ENCODE measurements at places on chromosomes 12 and 14.

DNA sequence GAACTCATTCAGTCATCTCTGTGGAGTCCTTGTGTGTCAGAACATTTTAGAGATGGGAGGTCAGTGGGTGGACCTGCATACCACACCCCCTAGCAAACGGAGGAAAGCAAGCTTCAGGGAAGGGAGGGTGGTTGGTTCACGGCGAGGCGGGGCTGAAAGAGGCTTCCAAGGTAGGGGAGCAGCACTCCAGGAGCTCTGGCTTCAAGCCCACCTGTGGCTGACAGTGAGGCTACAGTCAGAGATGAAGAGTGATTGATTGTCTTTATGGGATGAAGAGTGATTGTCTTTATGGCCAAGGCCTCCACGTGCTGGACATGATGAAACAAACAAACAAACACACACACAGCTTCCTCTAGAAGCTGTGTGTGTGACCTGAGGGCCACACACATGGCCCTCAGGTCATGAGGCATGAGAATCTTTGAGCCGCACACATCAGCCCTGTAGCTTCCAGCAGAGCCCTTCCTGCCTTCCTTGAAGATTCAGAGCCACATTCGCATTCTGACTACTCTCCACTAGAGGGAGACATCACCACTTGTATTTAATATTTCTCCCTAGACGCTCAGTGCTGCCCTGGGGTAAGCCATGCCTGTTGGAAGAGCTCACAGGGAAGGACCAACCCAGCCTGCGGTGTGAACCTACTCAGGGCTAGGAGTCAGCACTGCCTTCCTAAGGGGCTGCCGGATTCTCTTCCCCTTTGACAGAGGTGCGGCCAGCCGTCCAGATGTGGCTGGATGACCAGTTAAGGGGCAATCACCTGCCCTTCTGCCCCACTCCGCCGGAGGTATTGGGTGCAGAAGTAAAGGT, 54.4 kb upstream of the KCNA1 start:
- peak; percentile 57 for DNase-seq

DNA sequence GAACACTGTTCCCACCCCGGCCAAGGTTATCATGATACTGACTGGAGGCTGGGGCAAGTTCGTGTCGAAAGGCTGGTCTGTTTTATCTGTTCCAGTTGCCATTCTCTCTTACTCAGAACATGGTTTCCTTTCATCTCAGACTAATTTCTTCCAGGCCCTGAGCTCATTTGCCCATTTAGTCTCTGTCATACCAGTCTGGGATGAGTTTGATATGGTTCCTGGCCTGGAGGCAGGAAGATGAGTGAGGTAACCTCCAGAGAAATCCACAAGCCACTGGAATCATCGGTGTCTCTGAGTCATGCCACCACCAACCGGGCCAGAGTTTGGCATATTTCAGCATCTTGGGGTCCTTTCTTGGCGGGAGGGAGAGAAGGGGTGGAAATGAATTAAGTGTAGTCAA, 114.7 kb downstream of the NTF3 start:
- DNase-seq, result no peak

- no peak for DNase-seq
Observed at GRCh38 chr12:116731801-116732200, 6.1 kb downstream of the SPRING1 start.

GRCh38 chr14:41521891-41522290, 84.8 kb upstream of the LRFN5 start:
- DNase-seq, result no peak

DNA sequence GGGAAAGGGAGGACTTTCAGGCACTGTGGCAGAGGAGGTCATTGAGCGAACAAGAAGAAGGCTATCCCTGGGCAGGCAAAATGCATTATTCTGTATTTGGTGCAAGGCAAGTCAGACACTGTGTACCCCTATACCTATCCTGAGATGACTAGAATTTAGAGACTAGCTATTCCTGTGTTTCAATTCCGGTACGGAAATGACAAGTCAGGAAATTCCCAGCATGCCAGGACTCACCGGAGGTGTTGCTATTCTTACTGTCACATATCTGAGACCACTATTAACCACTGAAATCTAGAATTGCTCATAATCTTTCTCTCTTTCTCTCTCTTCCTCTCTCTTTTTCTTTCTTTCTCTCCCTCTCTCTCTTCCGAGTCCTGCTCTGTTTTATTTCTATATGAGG, 297.1 kb downstream of the PDZRN4 start:
- DNase-seq, result no peak

- no peak for DNase-seq
Observed at GRCh38 chr12:117025481-117026151, 73.6 kb downstream of the TESC start.

DNA sequence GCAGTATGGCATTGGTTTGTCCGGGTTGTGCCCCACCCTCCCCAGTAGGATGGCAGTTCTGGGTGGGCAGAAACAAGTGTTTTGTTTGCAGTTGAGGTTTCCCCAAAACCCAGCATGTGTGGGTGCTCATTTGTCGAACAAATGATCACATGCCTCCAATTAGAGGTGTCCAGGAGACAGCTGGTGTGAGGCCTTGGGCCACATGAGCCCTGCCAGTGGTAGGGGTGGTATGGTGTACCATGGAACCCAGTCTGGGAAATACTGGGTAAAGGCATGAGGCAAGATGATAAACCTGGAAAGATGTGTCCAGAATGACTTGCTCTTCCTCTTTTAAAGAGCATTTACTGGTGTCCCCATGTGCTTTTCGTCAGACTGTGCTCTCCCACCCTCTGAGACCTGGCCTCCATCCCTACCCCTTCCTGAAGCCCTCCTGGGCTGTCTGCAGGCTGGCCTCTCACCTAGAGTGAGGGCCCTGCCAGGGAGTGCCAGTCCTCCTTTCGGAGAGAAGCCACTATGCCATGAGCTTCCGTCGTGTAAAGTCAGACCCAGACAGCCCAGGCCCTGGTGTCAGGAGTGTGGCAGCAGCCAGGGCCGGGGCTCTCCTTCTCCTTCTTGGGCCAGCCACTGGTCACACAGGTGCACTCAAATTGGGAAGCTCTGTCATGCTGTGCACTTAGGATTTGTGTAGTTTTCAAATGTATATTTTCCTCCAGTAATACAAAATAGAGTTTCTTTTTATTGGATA, 17.6 kb downstream of the ANKRD9 start:
- no peak for DNase-seq

DNA sequence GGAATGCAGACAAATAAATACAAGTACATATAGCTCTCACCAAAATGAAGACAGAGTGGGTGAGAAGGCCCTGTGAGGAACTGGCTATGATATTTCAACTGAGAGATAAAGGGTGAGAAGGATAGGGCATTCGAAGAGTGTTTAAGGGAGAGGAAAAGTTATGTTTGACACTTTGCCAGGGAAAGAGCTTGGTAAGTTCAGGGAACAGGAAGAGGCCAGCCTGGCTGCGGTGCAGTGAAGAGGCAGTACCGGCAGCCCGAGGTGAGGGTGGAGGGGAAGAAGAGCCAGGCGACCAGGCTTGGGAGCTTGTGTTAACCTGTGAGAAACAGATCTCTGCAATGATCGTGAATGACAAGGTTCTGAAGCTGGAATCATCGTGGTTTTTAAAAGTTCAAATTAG, 84.7 kb upstream of the RFX4 start:
- no peak for DNase-seq

DNA sequence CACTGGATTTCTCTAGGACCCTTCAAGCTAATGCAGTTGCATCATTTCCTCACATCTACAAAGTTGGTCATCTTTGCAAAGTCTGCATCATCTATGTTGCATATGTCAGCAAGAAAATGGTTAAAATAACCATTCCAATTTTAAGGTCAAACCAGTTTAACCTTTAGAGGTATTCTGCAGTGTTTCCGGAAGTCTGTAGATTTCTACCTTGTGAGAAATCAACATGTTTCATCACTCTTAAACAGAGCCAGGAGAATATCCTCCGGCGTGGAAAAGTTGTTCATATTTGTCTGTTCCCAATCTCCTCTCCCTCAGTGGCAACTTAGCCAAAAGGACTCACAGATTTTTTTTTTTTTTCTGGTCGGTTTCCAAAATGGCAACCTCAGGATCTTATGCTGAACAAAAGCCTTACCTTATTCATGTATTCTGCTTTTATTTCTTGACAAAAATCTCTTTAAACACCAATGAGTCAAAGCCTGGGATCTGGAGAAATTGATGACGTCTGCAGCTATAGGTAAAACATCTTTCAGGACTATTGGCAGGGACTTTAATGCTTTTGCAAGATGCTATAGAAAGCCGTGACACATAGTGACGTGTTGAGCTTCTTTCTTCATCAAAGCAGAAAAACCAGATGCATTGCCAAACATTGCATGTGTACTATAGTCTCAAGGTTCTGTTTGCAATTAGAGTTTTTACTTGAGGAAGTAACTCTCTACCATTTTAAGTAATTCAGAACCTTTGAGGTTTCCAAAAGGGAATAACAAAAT, 16.0 kb upstream of the CDK17 start:
- no peak for DNase-seq

GRCh38 chr12:128008341-128008740, 258.6 kb upstream of the TMEM132C start:
- no peak for DNase-seq

GRCh38 chr14:69953266-69953915, 74.2 kb downstream of the SMOC1 start:
- no peak for DNase-seq

DNA sequence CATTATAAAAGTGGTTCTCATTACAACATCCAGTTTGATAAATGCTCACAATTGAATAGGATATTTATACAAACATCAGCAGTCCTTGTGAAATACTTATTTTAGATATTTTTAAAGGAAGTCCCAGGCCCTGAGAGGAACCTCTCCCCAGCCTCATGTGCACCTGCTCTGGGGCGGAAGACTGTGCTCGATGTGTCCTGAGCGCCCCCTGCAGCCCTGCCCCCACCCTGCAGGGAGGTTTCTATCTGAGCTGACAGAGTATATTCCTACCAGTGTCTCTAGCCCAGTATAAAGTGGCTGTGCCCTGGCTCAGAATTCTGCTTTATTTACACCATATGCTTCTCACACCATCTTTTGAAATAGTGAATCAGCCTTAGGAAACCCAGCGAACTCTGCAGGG, 1349.1 kb downstream of the TMEM121 start:
- DNase-seq, result no peak

- DNase-seq, result no peak
Observed at GRCh38 chr12:105548626-105549025, 218.1 kb downstream of the C12orf75 start.

GRCh38 chr12:91417650-91418049, 235.0 kb upstream of the DCN start:
- DNase-seq, result no peak

DNA sequence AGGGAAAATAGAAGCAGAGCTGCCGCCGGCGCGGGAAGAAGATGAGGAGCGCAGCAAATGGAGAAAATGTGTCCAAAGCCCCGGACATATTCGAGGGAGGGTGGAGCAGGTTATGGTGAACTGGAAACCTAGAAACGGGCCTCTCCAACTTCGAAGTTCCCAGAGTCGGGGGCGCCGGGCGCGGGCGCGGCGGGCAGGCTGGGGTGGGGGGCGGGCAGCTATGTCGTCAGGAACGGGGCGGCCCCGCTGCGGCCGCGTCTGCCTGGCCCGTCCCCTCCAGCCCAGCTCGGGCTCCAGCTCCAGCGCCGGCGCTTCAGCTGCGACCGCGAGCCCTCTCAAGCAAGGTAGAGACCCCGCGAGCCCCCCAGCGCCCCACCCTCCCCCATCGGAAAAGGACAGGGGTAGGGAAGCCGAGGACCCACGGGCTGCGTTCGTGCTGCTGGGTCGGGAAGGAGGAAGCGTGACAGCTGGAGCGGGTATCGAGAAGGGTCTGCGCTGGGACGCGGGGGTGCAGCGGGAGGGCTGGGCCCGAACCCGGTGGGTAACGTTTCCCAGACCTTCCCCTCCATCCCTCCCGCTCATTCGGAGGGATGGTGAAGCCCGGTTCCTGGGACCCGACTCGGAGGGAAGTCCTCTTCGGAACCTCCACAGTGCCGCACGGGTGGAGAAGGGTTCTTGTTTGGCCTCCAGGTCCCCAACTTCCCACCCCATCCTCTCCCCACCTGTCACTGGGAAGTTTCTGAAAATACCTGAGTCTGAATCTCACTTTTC, 1.0 kb downstream of the DGKA start:
- DNase-seq, result no peak

- no peak for DNase-seq
Observed at GRCh38 chr12:5756338-5756842, 188.7 kb downstream of the ANO2 start.

GRCh38 chr12:63163541-63163940, 12.5 kb upstream of the AVPR1A start:
- DNase-seq, result no peak

- no peak for DNase-seq
Observed at GRCh38 chr12:47886510-47887240, 18.1 kb downstream of the VDR start.

DNA sequence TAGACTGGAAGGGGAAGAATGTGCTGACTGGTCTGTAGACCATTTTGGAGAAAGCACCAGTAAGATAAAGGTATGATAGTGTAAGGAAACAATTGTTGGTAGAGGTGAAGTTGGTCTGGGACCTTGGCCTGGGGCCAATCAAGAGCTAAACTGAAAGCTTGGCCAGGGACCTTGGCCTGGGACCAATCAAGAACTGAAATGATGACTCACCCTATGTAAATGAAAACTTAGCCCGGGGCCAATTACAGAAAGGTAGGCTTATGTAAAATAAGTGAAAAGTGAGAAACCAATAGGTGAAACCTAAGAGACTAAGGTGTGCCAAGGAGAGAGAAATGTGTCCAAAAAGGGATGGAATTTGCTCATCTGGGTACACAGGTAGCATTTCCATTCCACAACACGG, 776.0 kb downstream of the C12orf50 start:
- DNase-seq, result no peak

DNA sequence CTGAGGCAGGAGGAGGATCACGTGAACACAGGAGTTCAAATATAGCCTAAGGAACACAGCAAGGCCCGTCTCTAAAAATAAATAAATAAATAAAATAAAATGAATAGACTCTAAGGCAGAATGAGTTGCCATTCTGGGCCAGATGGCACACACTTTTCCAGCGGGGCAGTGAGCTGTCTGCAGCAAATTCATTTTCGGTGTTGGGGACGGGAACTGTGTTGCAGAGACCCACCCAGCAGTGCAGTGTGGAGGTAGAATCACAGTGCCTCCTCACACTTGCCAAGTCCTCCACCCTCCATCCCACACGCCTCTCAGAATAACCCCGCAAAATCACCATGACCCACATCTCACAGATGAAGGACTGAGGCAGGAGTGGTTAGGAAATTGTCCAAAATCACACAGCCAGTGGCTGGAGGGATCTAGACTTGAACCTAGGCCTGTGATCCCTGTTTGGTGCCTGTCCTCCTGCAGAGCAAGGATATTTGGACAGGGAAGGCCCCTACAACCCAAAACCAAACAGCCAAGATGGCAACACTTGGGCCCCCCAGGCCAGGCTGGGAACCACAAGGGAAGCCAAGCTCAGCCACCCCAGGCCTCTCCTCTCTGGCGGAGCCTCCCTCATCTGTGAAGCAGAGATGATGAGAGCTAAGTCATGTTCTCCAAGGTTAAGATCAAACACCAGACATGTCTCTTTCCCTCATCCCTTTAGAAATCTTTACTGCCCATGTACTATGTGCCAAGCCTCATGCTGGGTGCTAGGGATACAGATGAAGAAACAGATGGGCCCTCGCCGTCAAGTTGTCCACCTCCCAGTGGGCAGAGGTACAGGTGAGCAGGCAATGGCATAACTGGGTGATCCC, 152.7 kb downstream of the DPF3 start:
- no peak for DNase-seq

GRCh38 chr12:46209914-46210872, 58.6 kb downstream of the SLC38A1 start:
- DNase-seq, result peak; percentile 83

GRCh38 chr14:75807667-75808360, 146.8 kb downstream of the TTLL5 start:
- no peak for DNase-seq

GRCh38 chr12:630656-631632, 32.3 kb downstream of the NINJ2 start:
- DNase-seq, result no peak
